Stimulated activated naive CD8-positive, alpha-beta T cell treated with anti-CD3 and anti-CD28 coated beads, Interleukin-15, amount 100 ng/mL, for 72 hours (primary cell): ENCODE measurements at places on chromosomes 1 and 21.

GRCh38 chr1:194194724-194195123 lies 1008.3 kb upstream of the B3GALT2 start:
- no peak for DNase-seq

GRCh38 chr21:45364468-45365185 lies 40.3 kb upstream of the COL18A1 start:
- DNase-seq: no peak

- no peak for DNase-seq
Measured at GRCh38 chr21:39037807-39038405, 145.3 kb downstream of the PSMG1 start.

DNA sequence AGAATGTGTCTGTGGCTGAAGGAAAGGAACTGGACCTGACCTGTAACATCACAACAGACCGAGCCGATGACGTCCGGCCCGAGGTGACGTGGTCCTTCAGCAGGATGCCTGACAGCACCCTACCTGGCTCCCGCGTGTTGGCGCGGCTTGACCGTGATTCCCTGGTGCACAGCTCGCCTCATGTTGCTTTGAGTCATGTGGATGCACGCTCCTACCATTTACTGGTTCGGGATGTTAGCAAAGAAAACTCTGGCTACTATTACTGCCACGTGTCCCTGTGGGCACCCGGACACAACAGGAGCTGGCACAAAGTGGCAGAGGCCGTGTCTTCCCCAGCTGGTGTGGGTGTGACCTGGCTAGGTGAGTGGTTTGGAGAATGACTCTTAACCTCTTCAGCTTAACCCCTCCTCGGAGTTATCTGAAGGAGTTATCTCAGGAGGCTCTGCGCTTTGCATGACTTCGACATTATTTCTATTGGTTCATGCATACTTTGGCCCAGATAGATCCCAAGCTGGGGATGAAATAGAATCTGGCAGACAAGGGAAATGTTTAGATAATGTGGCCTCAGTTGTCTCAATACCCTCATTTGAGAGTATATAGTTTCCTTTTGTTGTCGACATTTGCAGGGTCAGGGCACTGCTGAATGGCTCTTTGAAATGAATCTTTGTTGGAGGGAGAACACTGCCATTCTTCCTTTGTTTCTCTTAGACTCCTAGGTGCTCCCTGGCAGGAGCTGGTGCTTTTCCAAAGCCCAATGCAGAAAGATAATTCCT lies 39.7 kb downstream of the PTGFRN start:
- no peak for DNase-seq

- no peak for DNase-seq
Measured at GRCh38 chr1:184622136-184622823, 132.4 kb downstream of the EDEM3 start.

DNA sequence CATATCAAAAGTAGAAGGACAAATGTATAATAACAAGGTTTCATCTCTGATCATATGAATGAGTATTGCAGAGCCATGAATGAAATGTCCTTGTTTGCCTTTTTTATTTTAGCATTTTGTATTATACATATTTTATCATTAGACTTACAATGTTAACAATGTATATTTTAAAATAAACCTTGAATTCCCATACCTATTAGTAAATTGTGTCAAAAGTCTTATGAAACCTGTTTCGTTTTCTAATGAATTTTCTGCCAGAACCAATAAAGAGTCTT lies 646 bp downstream of the DNAJB4 start:
- DNase-seq: no peak
